ENCODE measurements at places on chromosomes 2 and 18. TPM values are rescaled to one million over a fixed set of nuclear protein-coding genes. Genes with fewer than 3 reads are reported as not detected.

- no peak for DNase-seq
Measured at GRCh38 chr2:48180557-48180956, 274.3 kb upstream of the FBXO11 start.

GRCh38 chr2:121038431-121038830 is 246.6 kb downstream of the TFCP2L1 start:
- DNase-seq, result no peak

GRCh38 chr2:10079870-10080535 is at the start of gene CYS1:
CYS1 (minus strand) TSS chr2:10080411; CDS start chr2:10080223, 188 bp downstream.
- DNase-seq, result no peak

RASGRP3 gene
- 2.8 TPM for total RNA-seq

DNA sequence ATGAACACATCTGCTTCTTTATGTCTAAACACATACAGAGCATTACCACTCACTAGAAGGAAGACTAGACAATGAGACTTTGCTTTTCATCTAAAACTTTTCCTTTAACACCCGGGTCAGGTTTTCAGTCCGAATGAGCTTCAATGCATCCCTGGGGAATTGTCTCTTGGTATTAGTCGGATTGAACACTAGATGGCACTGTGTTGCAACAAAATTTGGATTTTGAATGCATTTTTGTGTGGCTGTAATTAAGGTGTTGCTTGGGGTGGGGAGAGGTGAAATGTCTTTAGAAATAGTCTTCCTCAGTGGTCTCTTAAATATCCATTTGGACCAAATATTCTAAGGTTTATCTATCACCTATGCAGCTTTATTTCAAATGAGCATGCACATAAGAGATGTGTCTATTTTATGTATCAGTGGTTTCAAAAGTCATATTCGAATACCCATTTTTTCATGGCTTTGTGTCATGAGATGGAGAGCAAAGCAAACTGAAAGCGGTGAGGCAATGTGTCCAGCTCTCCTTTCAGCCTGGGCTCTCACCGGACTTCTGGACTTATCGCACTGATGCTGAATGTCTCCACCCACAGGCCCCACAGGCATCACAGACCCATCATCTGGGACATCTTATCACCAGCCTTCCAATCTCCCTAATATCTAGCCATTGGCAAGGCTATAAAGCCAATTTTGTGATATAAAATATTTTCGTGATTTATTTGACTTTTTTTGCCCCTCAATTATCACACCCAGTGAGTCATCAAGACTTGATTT is 510.3 kb downstream of the RNF144A start:
- DNase-seq, result no peak

GRCh38 chr18:42039396-42039795 is 84.4 kb downstream of the PIK3C3 start:
- no peak for DNase-seq

GRCh38 chr2:9543557-9543956 is 12.1 kb downstream of the ADAM17 start:
- no peak for DNase-seq

DNA sequence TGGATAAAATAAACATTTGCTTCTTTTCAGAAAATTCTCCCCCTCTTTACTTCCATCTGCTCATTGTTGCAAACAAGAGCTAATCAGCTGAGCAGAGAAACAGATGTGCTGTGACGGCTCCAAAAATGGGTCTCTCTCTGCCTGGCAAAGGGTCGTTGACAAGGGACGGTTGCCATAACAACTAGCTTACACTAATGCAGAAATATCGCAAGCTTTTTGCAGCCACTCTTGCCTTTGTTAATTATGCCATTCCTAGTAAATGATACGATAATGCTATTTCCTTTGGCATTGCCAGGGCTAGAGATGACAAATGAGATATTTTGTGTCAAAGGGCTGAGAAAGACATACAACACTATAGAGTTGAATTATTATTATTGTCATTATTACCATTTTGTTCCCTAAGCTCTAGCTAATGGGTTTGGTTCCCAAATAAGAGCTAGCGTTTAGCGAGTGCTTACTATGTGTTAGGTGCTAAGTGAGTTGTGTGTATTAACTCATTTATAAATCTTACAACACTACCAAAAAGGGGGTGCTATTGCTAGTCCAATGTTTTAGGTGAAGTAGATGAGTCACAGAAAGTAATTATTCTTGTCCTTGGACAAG is 46.8 kb downstream of the MYO3B start:
- DNase-seq, result no peak
